ENCODE measurements at places on chromosomes 4 and X.

DNA sequence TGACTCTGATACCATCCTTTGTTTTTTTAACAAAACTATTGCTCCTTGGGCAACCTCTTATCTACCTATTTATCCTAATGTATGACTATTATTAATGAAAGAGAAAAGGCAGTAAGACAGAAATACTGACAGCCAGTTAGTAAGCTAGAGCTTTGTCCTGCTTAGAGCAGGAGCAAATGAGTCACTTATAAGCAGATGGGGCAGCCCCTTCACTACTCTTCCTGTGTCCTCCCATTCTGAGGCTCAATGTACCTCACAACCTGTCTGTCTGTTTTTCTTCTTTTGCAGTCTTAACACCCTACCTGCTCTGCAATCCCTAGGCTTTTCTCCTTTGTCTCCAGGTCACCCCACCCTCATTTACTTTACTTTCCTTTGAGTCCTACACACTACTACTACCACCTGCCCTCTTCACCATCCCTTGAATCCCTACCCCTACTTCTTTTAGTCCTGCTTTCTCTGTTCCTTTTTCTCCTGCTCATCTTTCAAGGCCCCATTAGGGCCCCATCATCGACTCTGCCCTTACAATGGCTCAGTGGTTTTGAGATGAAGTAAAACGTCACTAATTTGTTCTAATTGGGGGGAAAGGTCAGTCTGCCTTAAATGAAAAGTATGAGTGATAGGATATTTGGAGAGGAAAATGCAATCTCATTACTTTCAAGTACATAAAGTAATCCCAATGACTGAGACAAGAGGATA, 294.3 kb downstream of the GUCY2F start:
- no peak overlapping the region for H3K27ac ChIP-seq
- H3K4me3 ChIP-seq: no peak overlapping the region
- H3K27me3 ChIP-seq: no peaks in the 10 kb centered on the region
- no peaks in the 10 kb centered on the region for H3K4me1 ChIP-seq
- no peaks in the 10 kb centered on the region for H3K36me3 ChIP-seq

DNA sequence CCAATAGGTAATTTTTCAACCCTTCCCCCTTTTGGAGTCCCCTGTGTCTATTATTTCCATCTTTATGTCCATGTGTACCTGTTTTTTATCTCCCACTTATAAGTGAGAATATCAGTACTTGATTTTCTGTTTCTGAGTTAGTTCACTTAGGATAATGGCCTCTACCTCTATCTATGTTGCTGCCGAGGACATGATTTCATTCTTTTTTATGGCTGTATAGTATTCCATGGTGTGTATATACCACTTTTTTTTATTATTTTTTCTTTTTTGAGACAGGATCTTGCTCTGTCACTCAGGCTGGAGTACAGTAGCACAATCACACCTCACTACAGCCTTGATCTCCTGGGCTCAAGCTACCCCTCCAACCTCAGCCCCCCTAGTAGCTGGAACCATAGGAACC, 47.6 kb downstream of the FUNDC1 start:
- peaks cover 20% of the 10 kb centered on the region for H3K27me3 ChIP-seq
- H3K27ac ChIP-seq: no peak overlapping the region
- DNase-seq: no peak

- H3K4me1 ChIP-seq: no peaks in the 10 kb centered on the region
- H3K27ac ChIP-seq: no peak overlapping the region
- H3K36me3 ChIP-seq: no peaks in the 10 kb centered on the region
- H3K27me3 ChIP-seq: no peaks in the 10 kb centered on the region
These were observed 418.1 kb downstream of the BCOR start for GRCh38 chrX:39679497-39680157.

DNA sequence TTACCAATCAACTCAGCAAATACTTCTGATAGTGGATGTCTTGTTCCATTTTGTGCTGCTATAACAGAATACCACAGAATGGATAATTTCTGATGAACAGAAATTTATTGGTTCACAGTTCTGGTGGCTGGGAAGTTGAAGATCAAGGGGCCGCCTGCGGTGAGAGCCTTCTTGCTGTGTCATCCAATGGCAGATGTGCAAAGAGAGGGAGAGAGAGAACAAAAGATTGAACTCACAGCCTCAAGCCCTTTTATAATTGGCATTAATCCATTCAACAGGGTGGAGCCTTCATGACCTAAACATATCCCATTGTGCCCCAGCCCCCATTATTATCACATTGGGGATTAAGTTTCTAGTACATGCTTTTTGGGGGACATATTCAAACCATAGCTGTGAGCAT, 86.1 kb downstream of the ADGRG4 start:
- H3K36me3 ChIP-seq: no peaks in the 10 kb centered on the region
- H3K27ac ChIP-seq: no peak overlapping the region
- H3K4me1 ChIP-seq: no peaks in the 10 kb centered on the region
- H3K27me3 ChIP-seq: peaks cover 10% of the 10 kb centered on the region

DNA sequence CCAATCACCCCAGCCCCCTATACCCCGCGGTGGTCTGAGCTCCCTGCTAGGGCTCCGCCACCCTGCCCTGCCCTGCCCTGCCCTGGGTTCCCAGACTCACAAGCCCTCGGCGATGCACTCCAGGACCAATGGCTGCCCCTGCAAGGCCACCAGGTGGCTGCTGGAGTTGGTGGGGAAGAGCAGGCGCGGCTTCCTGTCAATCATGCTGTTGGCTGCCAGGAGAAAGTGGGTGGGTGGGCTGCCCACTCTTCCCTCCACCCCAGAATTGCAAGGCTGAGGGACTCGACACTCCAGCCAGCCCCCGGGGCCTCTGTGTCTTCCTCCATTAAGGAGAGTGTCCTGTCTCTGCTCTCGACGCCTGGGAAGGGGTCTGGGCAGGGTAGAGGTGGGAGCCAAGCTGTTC, 15.7 kb downstream of the L1CAM start:
- no peaks in the 10 kb centered on the region for H3K4me1 ChIP-seq
- H3K4me3 ChIP-seq: no peak overlapping the region
- no peak for DNase-seq
- H3K27ac ChIP-seq: no peak overlapping the region
- no peaks in the 10 kb centered on the region for H3K36me3 ChIP-seq

GRCh38 chr4:52038103-52038912, at the start of gene SGCB:
Gene SGCB, minus strand, starts transcription at chr4:52038299. Its CDS starts 40 bp downstream, at chr4:52038259.
- peak; percentile 66 for DNase-seq
- H3K36me3 ChIP-seq: peaks cover 3% of the 10 kb centered on the region
- peak within 1 kb of the TSS; percentile 86 for H3K4me3 ChIP-seq
- H3K4me1 ChIP-seq: peaks cover 24% of the 10 kb centered on the region

DNA sequence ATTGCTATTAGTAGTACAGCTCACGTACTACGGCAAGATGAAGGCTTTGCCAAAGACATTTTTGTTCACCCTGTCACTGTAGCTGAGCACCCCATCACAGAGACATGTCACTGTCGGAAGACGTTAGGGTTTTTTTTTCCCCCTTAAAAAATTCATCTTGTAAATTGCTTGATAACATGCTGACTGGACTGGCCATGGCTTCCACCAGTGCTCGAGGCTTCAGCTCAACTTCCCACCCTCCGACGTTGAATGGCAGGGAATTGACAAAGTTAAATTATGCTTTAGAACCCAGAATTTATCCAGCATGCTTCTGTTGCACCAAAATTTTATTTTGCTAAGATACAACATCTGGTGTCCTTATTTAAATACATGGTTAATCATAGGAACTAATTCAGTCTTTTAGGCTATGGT, 707 bp upstream of the OTUD4 start:
- H3K27ac ChIP-seq: peak overlapping the region; percentile 86
- H3K4me3 ChIP-seq: peak overlapping the region; percentile 84
- no peak for DNase-seq

DNA sequence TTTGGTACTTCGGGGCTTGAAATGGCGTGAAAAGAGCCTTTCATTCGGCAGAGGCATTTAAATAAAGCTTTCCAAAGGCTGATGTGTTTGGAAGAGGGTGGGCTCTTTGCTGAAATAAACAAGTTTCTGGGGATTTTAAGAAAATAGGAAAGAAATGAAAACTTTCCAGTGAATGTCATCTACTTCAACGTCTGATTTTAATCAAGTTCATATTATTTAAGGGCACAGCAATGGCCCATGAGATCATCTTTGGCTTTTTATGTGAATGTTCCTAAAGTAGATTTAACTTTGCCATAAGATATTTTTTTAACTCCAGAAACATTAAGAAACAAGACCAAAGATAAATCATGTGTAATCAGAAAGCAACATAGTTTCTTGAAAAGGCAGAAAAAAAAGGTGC, 69.8 kb upstream of the TTC29 start:
- H3K27ac ChIP-seq: no peak overlapping the region
- no peak overlapping the region for H3K4me3 ChIP-seq
- no peaks in the 10 kb centered on the region for H3K4me1 ChIP-seq

DNA sequence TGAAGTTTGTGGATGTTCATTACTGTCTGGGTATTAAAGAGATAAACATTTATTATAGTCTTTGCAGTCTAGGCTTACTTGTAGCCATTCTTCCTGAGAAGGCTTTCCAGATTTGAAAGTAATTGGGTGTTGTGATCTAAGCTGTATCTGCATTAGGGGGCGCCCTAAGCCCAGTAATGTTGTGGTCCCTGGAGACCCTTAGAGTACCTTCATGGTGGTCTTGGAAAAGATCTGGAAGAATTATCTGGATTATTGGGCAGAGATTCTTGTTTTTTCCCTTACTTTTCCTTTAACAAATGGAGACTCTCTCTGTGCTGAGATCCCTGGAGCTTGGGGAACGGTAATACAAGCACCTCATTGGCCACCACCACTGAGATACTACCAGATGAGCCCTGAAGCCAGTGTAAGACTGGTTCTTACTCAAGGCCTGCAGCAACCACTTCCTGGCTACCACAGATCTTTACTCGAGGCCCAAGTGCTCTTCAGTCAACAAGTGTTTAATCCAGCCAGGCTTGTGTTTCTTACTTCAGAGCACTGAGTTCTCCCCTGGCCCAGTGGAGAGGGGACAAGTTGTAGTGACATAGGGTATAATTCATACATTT, 63.1 kb downstream of the RTL3 start:
- no peak for DNase-seq
- H3K27ac ChIP-seq: no peak overlapping the region
- H3K4me1 ChIP-seq: peaks cover 5% of the 10 kb centered on the region
- H3K36me3 ChIP-seq: peaks cover 4% of the 10 kb centered on the region

DNA sequence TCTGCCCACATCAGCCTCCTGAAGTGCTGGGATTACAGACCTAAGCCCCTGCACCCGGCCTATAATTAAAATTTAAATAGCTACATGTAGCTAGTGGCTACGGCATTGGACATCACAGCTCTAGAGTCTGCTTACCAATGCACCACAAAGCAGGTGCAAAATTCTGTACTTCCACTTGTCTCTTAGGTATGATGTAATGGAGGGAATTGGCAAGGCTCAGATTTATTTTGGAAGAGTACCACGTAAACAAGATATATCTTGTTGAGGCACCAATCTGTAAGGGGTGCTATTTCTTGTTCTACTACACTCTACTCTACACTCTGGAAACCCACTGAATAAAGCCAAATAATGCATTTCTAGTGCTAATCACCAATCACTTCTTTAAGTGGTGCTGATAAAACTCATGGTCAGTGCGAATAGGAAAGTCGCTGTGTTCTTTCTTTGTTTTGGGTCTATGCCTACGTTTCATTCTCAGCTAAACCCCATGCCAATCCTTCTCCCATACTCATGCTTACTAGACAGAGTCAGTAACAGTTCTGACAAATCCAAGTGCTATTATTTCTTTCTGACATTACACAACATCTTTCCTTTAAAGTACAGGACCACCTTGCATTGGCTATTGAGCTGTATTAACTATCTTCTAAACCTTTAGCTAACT, 92.3 kb downstream of the GC start:
- H3K36me3 ChIP-seq: no peaks in the 10 kb centered on the region
- H3K4me1 ChIP-seq: no peaks in the 10 kb centered on the region
- H3K4me3 ChIP-seq: no peak overlapping the region
- H3K27me3 ChIP-seq: no peaks in the 10 kb centered on the region

DNA sequence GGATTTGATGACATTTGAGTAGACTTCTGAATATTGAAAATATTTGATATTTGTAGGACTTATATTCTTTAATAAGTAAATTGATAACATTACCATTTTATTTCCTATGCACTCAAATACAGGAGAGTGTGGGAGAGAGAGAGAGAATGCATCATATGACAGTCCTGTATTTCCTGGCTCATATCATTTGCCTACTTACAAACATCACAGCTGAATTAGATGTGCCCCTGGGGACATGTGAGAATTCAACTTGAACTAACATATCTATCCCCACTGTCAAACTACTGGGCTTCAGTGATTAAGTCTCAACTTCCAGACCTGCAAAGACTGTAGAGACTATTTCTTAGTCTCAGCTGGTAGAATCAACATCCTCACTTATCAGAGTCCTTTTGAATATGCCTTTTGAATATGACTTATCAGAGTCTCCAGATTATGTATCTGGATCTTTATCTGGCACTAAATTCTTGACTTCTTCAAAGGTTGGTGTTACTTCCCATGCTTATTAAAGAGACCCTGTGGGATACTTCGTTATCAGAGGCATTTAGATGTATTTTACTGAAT, 75.5 kb downstream of the PABPC4L start:
- no peak overlapping the region for H3K4me3 ChIP-seq
- H3K36me3 ChIP-seq: no peaks in the 10 kb centered on the region
- H3K27me3 ChIP-seq: no peaks in the 10 kb centered on the region
- no peak overlapping the region for H3K27ac ChIP-seq
- no peaks in the 10 kb centered on the region for H3K4me1 ChIP-seq

- no peaks in the 10 kb centered on the region for H3K27me3 ChIP-seq
- H3K4me1 ChIP-seq: no peaks in the 10 kb centered on the region
- H3K27ac ChIP-seq: no peak overlapping the region
- no peak for DNase-seq
- no peak overlapping the region for H3K4me3 ChIP-seq
- peaks cover 8% of the 10 kb centered on the region for H3K36me3 ChIP-seq
These were observed 117.0 kb downstream of the DHRSX start for GRCh38 chrX:2383735-2384134.

DNA sequence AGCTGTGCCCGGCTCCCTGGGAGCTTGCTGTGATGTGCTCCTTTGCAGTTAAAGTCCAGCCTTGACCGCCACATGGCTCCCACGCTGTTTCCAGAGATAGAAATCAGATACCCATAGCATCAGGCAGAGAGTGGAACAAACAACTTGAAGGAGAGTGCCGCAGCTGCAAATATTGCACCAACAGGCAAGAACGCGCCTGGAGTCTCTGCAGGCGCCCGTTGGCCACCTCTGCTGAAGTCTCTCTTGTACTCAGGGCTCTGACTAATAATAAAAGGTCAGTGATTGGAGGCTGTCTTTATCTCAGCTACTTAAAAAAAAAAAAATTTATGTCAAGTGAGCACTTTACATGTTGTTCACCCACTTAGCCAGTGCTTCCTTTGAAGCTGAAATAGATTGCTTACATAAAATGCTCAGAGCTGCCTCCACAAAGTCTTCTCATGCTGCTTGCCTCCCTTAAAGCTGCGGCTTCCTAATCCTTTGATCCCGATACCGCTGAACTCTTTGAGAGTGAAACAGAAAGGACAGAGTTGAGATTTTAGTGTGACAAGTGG, 30.9 kb upstream of the TENM3 start:
- no peak for DNase-seq
- no peak overlapping the region for H3K4me3 ChIP-seq
- H3K27ac ChIP-seq: no peak overlapping the region
- H3K36me3 ChIP-seq: no peaks in the 10 kb centered on the region
- H3K27me3 ChIP-seq: no peaks in the 10 kb centered on the region

- no peak overlapping the region for H3K4me3 ChIP-seq
- no peaks in the 10 kb centered on the region for H3K4me1 ChIP-seq
- no peaks in the 10 kb centered on the region for H3K36me3 ChIP-seq
- peak; percentile 7 for DNase-seq
- no peak overlapping the region for H3K27ac ChIP-seq
These were observed 286.9 kb upstream of the FGF16 start for GRCh38 chrX:77160301-77160700.

- no peaks in the 10 kb centered on the region for H3K4me1 ChIP-seq
- H3K27me3 ChIP-seq: no peaks in the 10 kb centered on the region
- no peak overlapping the region for H3K27ac ChIP-seq
- H3K36me3 ChIP-seq: no peaks in the 10 kb centered on the region
These were observed 11.3 kb downstream of the EVC start for GRCh38 chr4:5722328-5722727.

All from activated T-helper 2 cell treated with anti-CD3 and anti-CD28 coated beads, Interferon-gamma antibody, Interleukin-2, Interleukin-4, amounts not matched to agents 10 μg/mL and 5 μg/mL and 100 μg/mL, durations not matched to agents 14 hours and 24 hours and 36 hours (primary cell).